ENCODE measurements at places on chromosomes 7 and 10.

- no peak for DNase-seq
These were observed 143.7 kb upstream of the COL1A2 start for GRCh38 chr7:94250987-94251386.

GRCh38 chr10:43985941-43986340, 337.3 kb upstream of the ZNF32 start:
- no peak for DNase-seq

GRCh38 chr10:7611909-7612308, 54.9 kb downstream of the ITIH5 start:
- DNase-seq = no peak

GRCh38 chr7:148545172-148545571, 45.4 kb upstream of the C7orf33 start:
- DNase-seq = no peak

DNA sequence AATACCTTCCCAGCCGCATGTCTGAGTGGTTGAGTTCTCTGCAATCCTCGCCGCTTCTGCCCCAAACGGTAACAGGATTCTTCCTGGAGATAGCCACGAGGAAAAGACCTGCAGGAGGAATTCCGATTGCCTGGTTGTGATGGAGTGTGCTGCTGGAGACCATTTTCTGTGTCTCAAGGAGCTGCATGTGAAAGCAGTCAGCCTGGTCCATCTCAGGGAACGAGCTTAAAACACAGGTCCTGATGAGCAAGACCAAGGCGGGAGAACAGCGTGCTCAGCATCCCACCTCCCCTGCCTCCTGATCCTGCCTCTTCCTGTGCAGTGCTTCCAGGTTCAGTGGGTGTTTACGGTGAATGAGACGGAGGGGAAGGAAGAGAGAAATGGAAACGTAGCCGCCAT, 26.5 kb downstream of the VIPR2 start:
- DNase-seq = no peak

DNA sequence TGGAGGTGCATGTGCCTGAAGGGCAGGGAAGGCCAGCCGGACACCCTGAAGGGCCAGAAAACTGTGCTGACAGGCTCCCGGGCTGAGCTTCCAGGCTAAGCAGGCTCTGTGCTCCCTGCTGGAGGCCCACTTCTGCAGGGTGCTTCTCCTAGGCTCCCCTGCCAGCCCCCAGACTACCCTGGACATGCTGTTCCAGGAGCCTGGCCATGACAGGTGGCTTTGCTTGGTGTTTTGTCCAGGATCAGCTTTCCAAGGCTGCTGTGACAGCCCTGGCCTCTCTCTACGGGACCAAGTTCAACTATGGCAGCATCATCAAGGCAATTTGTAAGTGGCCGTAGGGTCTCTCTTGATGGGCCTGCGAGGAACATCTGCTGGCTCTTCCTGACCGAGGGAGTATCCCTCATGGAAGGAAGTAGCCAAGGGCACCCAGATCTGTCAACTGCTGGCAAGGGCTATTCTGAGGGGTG, 5.3 kb downstream of the CPA1 start:
- DNase-seq = no peak

GRCh38 chr7:43769281-43769680, 10.8 kb downstream of the BLVRA start:
- no peak for DNase-seq

DNA sequence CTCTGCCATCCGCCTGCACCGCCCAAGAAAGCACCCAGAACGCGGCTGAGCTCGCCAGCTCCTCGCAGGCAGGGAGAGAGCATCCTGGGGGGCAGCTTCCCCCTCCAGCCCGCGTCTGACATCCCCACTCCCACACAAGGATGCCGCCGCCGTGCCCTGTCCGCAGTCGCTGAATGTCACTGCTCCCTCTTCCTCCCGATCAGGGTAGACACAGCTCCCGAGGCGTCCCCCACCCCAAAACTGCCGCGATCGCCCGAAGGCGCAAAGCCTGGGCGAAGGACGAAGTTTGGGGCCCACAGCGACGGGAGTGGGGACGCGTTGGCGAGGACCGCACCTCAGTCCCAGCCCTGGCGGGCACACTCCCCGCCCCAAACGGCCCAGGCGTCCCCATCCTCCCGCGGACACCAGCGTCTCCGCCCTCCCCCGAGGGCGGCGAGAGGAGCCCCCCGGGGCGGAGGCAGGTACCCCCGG, 1.5 kb upstream of the KAT6B start:
- peak; percentile 56 for DNase-seq

- DNase-seq = no peak
These were observed 62.2 kb upstream of the RNF148 start for GRCh38 chr7:122764902-122765301.

GRCh38 chr10:79047875-79048638, 20.7 kb upstream of the ZMIZ1 start:
- DNase-seq = peak; percentile 85

DNA sequence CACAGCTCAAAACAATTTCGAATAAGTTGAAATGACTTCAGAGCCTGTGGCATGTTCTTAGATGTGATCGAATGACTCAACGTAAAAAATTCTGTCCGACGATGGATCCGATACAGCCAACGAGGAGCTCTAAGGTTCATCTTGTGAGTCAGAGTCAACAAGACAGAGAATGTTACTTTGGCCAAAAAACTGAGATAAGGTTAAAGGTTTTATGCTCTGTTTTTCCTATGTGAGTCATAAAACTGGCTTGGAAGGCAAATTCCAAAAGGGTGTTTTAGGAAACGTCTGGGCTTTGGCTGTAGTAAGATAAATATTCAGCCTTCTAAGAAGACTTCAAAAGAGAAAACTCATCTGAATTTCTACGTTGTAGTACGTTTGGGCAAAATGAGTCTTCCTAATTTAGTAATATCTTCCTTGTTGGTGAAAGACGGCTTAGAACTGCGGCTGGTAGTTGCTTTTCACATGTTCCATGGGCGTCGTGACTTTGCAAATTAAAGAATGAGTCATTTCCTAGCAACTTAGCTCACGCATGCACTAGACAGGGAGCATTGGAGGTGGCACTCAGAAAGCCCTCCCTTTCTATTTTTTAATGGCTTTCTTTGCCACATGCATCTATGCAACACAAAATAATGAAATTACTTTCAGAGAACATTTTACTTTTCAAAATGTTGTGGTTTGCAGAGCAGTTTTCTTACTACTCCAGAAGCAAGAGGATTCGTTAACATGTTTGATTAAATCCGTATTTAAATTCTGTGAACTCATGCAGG, 28.2 kb downstream of the PFKP start:
- peak; percentile 82 for DNase-seq

DNA sequence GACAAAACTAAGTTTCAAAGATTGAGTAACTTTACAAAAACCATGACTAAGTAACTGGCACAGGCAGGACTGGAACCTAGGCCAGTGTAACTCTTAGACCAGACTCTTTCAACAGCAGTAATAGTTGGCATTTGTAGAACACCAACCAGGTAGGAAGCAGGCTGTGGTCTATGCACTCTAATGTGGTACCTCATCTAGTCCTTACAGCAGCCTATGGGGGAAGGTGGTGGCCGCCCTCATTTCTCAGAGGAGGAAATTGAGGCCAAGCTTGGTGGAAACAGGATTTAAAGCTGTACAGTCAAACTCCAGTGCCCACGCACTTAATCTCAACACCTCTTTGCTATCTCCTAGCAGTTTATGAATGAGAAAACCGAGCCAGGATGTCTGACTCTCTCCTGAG, 165.4 kb upstream of the LRGUK start:
- peak; percentile 69 for DNase-seq

GRCh38 chr10:17817790-17818189, 8.6 kb downstream of the MRC1 start:
- DNase-seq = no peak

- peak; percentile 52 for DNase-seq
These were observed 535 bp downstream of the ASAH2B start for GRCh38 chr10:50740293-50740648.

- no peak for DNase-seq
These were observed 188.4 kb downstream of the EBF3 start for GRCh38 chr10:129775681-129776080.

- DNase-seq = peak; percentile 38
These were observed 214.1 kb downstream of the ADK start for GRCh38 chr10:74365109-74365508.

DNA sequence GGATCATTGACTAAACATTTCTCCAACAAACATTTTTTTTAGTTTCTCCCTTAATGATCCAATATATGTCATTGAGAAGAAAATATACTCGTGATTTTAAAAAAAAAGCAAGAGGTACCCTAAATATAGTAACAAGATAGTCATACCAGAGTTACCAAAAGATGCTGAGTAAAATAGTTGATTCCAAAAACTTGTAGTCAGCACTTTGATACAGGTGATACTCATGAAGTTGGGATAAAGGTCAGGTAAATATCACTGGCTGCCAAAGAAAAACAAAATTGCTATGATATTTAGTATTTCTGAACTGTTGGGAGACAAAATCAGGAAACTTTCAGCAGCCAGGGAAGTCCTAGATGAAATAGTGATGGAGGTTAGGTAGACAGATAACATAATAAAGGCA, 225.3 kb downstream of the DYNC1I1 start:
- no peak for DNase-seq

DNA sequence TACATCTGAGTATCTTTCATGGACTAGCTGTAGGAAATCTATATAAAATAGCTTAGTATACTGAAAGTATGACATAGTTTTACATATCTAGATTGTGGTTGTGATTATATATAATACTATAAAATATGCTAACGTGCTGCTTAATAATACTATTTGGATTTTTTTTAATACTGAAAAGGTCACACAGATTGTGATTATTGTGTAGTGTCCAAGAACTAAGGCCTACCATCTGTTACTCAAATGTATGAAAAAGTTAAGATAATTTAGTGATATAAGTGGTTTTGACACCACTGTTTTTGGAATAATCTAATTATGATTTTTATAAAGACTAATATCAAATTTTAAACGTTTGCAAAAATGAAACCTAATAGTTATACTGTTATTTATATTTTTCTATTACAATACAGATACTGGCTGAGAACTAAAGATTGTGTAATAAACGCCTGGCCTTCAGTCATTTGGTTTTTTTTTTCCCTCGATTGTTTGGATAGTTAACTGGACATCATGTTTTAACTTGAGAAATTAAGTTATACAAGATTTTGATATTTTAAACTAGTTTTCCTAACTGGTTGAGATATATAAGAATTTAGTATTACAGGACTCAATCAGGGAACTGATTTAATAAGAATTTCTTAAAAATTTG, 12.6 kb downstream of the PTEN start:
- DNase-seq = no peak

DNA sequence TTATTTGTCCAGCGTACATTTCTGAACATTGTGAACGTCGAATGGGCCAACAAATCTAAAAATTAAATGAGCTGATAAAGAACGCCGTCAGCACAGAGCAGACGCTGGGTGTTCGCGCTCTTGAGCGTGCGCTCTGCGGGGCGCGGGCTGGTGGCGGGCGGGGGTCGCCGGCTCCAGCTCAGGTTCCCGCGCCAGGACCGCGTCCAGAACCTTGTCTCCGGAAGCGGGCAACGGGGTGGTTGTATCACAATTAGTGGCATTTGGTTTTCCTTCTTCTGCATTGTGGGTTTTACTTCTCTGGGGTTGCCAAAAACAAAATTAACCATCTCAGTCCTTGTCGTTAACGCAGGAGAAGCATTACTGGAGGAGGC, 2.4 kb downstream of the CYP2E1 start:
- no peak for DNase-seq

DNA sequence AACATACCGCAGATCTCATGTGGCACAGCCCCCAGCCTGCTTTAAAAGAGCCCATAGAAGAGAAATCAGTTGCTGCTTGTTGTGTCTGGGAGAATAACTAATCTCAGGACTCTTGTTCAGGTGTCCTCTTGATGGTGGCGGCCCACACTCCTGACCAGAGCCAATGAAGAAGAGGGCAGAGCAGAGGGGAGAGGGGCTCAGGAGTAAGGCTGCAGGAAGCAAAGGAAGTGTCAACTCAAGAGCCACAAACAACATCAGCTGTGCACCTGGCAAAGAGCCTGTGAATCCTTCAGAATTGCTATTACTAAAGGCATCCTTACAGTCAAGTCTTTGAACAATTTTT, 59.8 kb upstream of the PTN start:
- DNase-seq = no peak

GRCh38 chr7:43163885-43164284, 51.4 kb downstream of the HECW1 start:
- no peak for DNase-seq

GRCh38 chr10:106301146-106301545, 863.4 kb downstream of the SORCS1 start:
- no peak for DNase-seq

DNA sequence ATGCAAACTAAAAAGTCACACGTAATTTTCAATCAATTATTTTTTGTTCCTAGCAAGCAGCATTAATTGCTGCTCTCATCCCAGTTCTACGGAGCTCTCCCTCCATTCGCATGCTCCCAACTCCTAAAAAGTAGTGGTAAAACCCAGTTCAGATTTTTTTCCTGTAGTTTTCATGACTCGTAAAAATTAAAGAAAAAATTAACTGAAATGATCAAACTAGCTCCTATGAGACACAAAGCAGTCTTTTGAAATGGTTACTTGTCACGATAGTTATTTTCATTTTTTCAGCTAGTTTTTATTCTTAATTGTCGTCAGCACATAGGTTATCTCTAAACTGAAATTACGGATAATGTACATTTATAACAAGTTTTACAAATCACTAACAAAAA, 1.8 kb downstream of the HNRNPA2B1 start:
- DNase-seq = no peak

All from activated CD8-positive, alpha-beta T cell treated with anti-CD3 and anti-CD28 coated beads for 36 hours (primary cell).